ENCODE measurements at places on chromosomes 3 and 15. TPM values are rescaled to one million over a fixed set of nuclear protein-coding genes. Genes with fewer than 3 reads are reported as not detected.

DZIP1L gene
- 8.0 TPM for total RNA-seq

DPPA4 gene
- total RNA-seq: not detected

ADAMTS9 gene
- 54.9 TPM for total RNA-seq

ST6GAL1 gene
- total RNA-seq: 84.9 TPM

GREM1 gene
- total RNA-seq: 0.98 TPM

All from vein endothelial cell (primary cell).